ENCODE measurements at places on chromosomes 4 and X. TPM values are rescaled to one million over a fixed set of nuclear protein-coding genes. Genes with fewer than 3 reads are reported as not detected.

DNA sequence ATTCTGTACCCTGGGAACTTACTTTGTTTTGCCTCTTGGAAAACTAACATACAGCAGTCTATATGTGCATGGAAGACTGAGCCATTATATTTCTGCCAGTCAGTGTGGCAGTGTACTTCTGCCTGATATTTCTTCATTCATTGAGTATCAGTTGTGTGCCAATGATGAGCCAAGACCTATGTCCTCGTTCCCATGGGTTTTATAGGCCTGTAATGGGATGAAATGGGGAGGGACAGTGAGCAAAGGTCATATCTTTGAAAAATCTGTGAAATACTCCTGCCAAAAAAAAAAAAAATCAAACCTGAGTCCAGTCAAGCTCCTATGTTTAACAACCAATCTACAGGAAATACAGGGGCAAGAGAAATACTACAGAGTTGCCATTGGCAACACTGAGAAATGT lies 9.1 kb downstream of the NSD2 start:
- no peak for DNase-seq

DNA sequence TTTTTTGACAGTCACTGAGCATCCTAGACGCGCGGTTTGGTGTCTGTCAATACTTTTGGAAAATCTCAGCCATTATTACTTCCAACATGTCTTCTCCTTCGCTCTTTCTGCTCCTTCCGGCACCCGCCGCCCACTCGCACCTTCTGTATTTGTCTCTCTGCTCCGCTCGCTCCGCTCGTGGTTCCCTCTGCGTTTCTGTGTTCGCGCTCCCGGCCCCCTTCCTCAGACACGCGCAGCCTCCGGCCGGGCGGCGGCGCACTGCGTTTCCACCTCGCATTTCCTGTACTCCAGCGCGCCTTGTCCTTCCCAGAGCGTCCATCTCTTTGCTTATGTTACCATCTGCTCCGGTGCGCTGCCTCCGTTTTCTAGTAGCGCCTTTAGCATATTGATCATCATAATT lies 21.1 kb downstream of the PDE6B start:
- no peak for DNase-seq

GRCh38 chr4:142353149-142353738 lies 492.9 kb downstream of the INPP4B start:
- no peak for DNase-seq

CT45A5 gene
- total RNA-seq = not detected
